Activated CD8-positive, alpha-beta memory T cell treated with anti-CD3 and anti-CD28 coated beads, Interleukin-2, amount 10 ng/mL, durations not matched to agents 7 days and 5 days (primary cell): ENCODE measurements at places on chromosomes 12 and 14.

DNA sequence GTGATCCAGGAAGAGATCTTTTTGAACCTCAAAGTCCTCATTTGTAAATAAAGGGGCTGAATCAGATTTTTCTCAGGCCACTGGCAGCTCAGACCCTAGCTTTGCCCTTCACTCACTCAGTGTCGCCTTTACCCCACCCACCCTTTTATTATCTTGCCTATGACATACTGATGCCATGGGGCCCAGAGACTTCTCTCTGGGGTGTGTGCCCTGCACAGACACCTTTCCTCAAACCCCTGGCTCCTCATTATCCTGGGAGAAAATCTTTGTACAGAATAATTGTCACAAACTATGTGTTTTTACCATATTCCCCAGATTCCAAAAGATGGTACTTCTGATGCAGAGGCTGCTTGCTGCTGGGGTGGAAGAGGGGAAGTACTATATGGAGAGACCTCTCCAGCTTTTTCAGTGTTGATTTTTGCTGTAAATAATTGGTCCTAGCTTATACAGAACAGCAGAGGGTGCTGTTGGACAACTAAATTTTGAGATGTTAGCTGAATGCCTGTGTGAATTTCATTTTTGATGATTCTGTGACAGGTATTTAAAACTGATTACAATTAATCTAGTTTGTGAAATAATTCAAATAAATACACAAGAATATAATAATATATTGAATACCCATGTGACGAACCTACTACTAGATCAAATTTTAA is 53.9 kb upstream of the DCD start:
- H3K27ac ChIP-seq, result no peak overlapping the region
- H3K36me3 ChIP-seq, result no peaks in the 10 kb centered on the region

- H3K27me3 ChIP-seq, result peaks cover 15% of the 10 kb centered on the region
- H3K27ac ChIP-seq, result no peak overlapping the region
- H3K4me3 ChIP-seq, result no peak overlapping the region
- H3K36me3 ChIP-seq, result no peaks in the 10 kb centered on the region
Observed at GRCh38 chr12:52214421-52214802, 18.6 kb upstream of the KRT7 start.

DNA sequence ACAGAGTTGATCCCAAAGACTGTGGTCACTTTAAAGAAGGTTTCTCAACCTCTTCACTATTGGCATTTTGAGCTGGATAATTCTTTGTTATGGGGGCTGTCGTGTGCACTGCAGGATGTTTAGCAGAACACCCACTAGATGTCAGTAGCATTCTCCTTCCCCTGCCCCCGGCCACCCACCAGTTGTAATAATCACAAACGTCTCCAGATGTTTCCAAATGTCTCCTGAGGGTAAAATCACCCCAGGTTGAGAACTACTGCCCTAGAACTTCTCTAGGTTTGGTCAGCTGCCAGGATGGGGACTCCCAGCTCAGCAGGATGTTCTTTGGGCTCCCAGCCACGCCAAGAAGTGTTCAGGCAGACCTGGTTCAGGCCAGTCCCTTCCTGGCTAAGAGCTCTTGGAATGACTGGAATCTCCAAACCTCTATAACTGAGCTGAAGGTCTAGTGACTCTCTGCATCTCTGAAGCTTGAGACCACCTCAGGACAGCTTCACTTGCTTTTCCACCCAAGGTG is 12.5 kb upstream of the AJUBA start:
- H3K4me1 ChIP-seq, result no peaks in the 10 kb centered on the region
- H3K27ac ChIP-seq, result no peak overlapping the region
- no peak for DNase-seq
- no peak overlapping the region for H3K4me3 ChIP-seq

- no peak for DNase-seq
- H3K27me3 ChIP-seq, result peaks cover 8% of the 10 kb centered on the region
- H3K4me3 ChIP-seq, result no peak overlapping the region
Observed at GRCh38 chr14:96050482-96050881, 11.3 kb downstream of the C14orf132 start.

- H3K4me1 ChIP-seq, result peaks cover 16% of the 10 kb centered on the region
- DNase-seq, result no peak
- H3K36me3 ChIP-seq, result no peaks in the 10 kb centered on the region
- no peak overlapping the region for H3K27ac ChIP-seq
- H3K4me3 ChIP-seq, result peak overlapping the region; percentile 69
- H3K27me3 ChIP-seq, result peaks cover 25% of the 10 kb centered on the region
Observed at GRCh38 chr14:100306998-100307765, 938 bp upstream of the SLC25A29 start.

- H3K36me3 ChIP-seq, result no peaks in the 10 kb centered on the region
- H3K27ac ChIP-seq, result no peak overlapping the region
- H3K4me1 ChIP-seq, result no peaks in the 10 kb centered on the region
- H3K27me3 ChIP-seq, result peaks cover 62% of the 10 kb centered on the region
- H3K4me3 ChIP-seq, result no peak overlapping the region
Observed at GRCh38 chr14:99875836-99876235, 82.6 kb downstream of the EML1 start.

DNA sequence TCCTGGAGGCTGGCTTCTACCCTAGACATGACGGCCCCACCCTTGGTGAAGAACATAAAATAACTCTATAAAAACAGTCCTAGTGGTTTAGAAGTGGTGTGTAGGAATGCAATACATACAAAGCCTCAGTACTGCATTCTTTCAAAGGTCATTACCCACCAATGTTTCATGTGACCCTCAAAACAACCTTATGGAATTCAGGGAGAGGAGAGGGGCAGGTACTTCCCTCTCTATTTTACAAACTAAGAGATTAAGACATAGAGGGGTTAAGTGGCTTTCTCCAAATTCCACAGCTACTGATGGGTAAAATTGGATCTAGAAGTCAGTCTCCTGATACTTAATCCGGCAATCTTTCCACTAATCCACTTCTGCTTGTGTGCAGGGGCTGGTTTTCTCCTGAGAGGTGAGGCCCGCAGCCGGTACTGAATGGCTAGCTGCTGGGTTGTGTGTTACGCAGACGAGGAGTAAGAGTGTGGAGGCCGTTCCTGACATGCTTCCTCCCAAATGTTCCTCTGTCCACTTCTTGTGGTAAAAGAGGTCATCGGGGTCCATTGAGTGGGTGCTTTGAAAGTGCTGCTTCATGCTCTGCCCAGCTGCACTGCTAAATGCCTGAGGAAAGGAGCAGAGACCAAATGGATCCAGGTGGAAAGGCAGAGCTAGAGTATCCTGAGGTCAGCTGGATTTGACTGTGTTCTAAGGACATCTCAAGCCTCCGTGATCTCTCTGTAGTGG is 16.2 kb downstream of the SLC7A8 start:
- no peak overlapping the region for H3K27ac ChIP-seq
- no peak overlapping the region for H3K4me3 ChIP-seq
- H3K4me1 ChIP-seq, result peaks cover 2% of the 10 kb centered on the region
- no peak for DNase-seq
- no peaks in the 10 kb centered on the region for H3K36me3 ChIP-seq

DNA sequence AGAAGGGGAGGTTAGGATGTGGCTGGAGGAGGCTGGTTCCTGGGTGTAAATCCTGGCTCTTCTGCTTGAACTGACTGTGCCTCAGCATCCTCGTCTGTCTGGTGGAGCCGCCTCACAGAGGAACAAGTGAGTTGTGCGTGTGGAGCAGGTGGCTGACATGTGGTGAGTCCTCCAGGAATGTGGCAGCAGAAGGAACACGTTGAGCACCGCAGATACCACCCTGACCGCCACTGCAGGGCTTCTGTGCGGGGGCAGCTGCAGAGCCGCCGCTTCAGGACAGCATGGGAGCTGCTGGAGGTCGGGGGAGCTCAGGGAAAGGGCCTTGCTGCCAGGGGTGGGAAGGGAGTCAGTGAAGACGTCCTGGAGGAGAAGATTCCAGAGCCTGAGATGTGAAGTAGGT is 48.9 kb downstream of the TRAF3 start:
- no peak overlapping the region for H3K4me3 ChIP-seq
- no peak overlapping the region for H3K27ac ChIP-seq
- peaks cover 11% of the 10 kb centered on the region for H3K36me3 ChIP-seq
- no peak for DNase-seq

DNA sequence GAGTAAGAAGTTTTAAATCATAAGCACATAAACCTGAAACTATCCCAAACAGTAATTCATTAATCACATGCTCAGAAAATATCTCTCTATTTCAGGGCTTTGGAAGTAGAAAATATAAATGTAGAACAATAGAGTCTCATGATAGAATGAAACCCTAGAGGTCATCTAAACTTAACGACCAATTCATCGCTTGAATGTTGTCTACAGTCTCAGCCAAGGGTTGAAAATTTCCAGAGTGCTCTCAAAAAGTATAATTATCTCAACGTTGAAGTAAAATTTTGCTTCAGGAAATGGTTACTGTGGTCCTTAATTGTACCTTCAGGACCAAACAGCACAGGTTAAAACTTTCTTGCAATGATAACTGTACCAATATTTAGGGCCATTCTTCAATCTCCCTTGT is 1053.6 kb upstream of the SEL1L start:
- no peaks in the 10 kb centered on the region for H3K36me3 ChIP-seq
- H3K27ac ChIP-seq, result no peak overlapping the region
- no peak overlapping the region for H3K4me3 ChIP-seq
- no peaks in the 10 kb centered on the region for H3K4me1 ChIP-seq
- H3K27me3 ChIP-seq, result no peaks in the 10 kb centered on the region

GRCh38 chr14:60222820-60223219 is 26.2 kb upstream of the PPM1A start:
- no peaks in the 10 kb centered on the region for H3K4me1 ChIP-seq
- H3K36me3 ChIP-seq, result no peaks in the 10 kb centered on the region
- no peak overlapping the region for H3K4me3 ChIP-seq
- DNase-seq, result no peak
